Fibroblast of the aortic adventitia (primary cell): ENCODE measurements at places on chromosomes 1 and 21.
A peak's percentile ranks its signal among the peaks of the same experiment; 100 is the strongest.

DNA sequence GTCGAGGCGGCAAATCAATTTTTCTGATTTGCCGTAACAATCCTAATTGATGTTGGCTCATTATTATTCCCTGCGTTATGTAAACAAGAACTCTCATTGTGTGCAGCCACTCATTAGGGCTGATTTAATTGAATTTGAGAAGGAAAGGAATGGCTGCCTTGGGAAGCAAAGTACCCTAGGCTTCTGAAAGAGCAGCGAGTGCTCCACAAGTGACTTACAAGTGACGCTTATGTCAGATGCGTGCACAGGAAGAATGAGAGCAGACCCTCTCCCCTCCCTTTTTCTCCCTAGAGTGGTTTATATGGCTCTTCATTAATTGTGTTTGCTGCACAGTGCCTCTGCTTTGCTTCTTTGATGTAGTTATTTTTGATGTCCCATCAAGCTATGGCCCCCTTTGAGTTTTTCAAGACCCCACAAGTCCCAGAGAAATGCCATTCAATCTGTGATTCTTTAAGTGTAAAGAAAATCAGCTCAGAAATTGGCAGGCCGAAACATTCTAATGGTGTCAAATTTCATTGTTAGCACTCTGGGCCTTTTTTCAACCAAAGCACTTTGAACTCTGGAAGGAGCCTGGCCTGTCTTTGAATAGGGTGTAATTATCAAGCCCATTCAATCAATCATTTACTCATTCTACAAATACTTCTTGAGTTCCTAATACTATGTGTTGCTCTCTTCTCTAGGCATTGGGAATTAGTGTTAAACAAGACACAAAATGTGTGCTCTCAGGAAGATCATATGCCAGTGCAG lies 86.8 kb upstream of the VAV3 start:
- DNase-seq: no peak

DNA sequence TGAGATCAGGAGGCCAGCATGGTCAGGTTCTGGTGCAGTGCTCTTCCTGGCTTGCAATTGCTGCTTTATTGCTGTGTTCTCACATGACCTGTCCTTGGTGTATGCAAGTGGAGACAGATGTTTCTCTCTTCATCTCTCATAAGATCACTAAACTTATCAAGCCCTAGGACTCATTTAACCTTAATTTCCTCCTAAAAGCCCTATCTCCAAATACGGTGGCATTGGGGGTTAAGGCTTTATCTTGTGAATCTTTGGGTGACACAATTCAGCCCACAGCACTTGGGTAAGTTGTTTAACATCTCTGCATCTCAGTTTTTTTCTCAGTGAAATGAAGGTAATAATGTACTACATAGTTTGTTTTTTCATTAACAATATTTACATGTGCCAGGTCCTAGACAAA lies 152.4 kb downstream of the RWDD3 start:
- no peak for DNase-seq

GRCh38 chr1:218330043-218330623 lies 15.0 kb upstream of the TGFB2 start:
- DNase-seq: peak; percentile 79

GRCh38 chr1:83998498-83999315 lies at the start of gene TTLL7:
TSS of gene TTLL7 (minus strand) at chr1:83999132. CDS start at chr1:83952211, 46,921 bp downstream.
- DNase-seq: peak; percentile 41

- peak; percentile 50 for DNase-seq
These were observed 16.3 kb upstream of the ATP5PO start for GRCh38 chr21:33931799-33932390.

- no peak for DNase-seq
These were observed 286.3 kb upstream of the LYPLAL1 start for GRCh38 chr1:218887141-218887925.

DNA sequence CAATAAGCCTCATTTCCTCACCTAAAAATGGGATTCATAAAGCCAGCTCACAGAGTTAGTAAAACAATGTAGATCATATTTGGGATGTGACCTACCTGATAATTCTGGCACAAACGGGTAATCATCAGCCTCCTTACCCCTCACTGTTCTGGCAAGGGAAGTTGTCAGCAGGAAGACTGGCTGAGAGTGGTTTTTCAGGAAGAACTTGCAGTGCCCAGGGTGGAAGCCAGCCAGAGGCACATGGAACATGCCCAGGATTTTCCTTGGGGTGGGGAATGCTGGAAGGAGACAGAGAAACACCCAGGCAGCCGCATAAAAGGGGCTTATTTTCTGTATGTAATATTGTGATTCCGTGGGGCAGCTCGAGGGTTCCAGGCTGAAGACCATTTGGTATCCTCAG lies 7.7 kb upstream of the SLC5A9 start:
- no peak for DNase-seq

DNA sequence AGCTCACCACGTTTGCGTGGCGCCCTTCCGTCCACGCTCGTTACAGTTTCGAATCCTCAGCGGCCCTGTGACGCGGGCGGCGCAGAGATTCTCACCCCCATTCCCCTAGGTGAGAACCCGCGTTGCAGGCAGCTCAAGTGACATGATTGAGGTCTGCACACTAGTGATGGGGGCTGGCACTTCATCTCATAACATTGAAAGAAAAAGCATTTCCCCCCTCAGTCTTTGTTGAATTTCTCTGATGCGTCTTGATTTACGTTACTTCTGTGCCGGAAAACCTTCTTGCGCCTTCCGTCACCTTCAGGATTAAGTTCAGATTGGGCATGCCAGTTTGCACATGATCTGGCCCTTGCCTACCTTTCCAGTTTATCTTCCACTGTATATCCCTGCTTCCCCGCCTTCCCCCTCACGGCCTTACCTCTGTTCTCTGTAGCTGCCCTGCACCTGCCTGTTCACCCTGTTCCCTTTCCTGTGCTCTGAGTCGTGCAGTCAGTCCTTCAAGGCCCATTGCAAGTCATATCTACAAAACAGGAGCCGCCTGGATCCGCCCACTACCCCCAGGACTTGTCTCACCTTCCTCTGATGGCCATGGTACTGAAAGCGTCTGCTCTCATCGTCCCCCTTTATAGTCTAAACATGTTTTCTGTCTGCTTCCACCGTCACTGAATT lies 1.1 kb downstream of the CTPS1 start:
- DNase-seq: peak; percentile 16

DNA sequence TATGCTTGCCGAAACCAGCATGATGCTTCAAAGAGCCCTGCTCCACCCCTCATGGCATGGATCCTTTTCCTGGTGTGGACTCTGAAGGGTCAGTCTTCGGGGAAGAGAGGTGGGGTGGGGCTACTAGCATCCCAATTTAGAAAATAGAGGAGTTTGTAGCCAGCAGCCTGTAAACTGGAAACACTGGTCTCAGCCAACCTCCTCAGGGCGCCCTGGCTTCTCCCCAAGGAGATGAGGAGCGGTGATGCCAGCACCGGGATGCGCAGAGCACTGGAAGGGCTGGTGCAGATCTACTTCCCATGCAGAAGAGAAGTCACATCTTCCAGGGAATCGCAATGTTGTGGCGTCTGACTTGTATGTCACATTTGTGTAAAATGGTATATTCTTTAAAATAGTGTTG lies 6.4 kb upstream of the IKBKE start:
- DNase-seq: no peak

DNA sequence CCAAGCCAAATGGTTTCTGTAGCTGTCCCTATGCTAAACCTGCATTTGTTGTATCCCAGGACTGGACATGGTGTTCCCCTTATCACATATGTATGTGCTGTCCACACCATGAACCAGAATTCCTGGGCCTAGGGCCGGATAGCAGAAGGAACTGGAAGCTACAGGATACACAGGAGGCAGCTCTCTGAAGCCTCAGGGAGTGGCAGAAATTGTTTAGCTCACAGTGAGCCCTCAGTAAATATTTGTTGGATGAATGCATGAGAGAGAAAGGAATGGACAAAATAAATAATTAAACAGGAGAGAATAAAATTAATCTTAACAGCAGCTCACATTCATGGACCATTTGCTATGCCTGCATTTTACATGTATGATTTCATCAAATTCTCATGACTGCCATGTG lies 2.1 kb downstream of the NIPAL3 start:
- no peak for DNase-seq

- no peak for DNase-seq
These were observed 2208.6 kb downstream of the MRPL39 start for GRCh38 chr21:23398726-23399125.

- no peak for DNase-seq
These were observed 635.9 kb downstream of the MATN1 start for GRCh38 chr1:30087465-30087864.

DNA sequence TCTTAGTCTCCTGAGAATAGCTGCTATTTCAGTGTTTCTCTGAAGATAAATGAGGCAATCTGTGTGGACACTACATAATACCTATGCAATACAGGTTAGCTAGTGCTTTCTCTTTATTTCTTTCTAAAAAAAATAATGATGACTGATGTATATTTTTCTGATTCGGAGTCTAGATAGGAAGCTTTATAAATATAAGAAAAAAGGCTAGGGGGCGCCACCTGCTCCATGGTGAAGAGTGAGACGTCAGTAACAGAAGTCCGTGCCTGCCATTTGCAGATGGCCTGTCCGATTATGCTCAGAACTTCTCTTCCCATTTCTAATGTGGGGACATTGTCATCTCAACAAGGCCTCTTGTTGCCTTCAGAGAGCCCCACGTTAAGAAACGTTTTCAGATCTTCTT lies 26.4 kb downstream of the QSOX1 start:
- peak; percentile 20 for DNase-seq

- DNase-seq: no peak
These were observed 31.9 kb downstream of the NFYC start for GRCh38 chr1:40723196-40723955.

DNA sequence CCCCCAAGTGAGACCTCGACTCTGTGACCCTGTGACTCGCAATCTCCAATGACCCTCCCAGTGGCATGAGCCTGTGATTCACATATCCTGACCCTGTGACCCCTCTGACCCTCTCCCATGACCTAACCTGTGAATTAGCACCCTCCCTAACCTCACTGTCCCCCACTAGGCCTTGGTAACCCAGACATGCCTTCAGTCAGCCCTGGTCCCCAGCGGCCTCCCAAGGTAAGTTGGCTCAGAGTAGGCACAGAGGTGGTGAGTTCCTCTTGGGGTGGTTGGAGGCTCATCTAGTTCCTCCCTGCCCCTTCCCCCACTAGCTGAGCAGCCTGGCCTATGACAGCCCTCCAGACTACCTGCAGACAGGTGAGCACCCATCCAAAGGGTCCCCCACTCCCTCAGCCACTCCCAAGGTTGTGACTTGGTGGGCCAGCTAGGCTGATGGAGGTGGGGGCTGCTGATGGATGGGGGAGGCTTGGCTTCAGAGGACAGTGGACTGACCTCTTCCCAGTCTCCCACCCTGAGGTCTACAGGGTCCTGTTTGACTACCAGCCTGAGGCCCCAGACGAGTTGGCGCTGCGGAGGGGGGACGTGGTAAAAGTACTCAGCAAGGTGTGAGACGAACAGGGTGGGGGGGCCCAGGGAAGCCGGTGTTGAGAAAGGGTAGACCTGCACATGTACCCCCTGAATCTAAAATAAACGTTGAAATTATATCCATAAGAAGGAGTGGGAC lies 1.6 kb downstream of the SH3D21 start:
- no peak for DNase-seq

DNA sequence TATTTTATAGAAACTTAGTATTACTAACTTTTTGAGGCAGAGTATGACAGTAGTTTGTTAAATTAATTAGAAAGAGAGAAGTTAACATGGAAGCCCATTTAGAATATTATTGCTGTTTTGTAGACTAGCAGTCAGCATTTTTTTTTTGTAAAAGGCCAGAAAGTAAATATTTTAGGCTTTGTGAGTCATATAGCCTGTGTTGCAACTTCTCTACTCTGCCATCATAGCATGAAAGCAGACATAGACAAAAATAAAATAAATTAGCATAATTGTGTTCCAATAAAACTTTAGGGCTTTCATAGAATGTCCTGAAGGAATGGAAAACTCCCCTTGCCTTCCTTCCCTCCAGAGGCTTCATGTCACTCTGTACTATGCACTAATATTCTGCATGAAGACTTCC lies 12.3 kb upstream of the RGS4 start:
- peak; percentile 73 for DNase-seq

- peak; percentile 28 for DNase-seq
These were observed 25.4 kb downstream of the SLC19A2 start for GRCh38 chr1:169460191-169460833.

GRCh38 chr1:16981269-16981849 lies 939 bp upstream of the MFAP2 start:
- peak; percentile 83 for DNase-seq

DNA sequence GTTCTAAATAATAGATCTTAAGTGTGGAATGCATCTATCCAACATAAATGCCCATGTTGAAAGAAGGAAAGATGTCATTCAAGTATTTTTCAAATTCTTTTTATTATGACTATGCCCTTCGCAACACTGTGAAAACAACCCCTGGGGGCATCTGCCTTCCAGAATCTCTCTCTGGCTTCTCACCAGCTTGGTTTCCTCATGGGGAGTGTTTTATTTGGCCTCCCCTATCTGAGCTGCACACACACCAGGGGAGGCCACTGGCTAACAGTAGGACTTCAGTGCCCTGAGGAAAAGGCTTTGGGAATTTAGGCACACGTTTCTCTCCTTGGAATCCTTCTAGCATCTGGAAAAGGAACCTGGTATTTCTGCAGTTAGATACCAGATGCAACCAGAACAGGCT lies 130.6 kb downstream of the EDEM3 start:
- peak; percentile 15 for DNase-seq

- no peak for DNase-seq
These were observed 7.8 kb upstream of the ACTRT2 start for GRCh38 chr1:3013371-3014049.

- no peak for DNase-seq
These were observed 1332.4 kb upstream of the ADGRL2 start for GRCh38 chr1:80468356-80468755.

GRCh38 chr1:214331827-214332423 lies 51.0 kb downstream of the SMYD2 start:
- DNase-seq: peak; percentile 40

DNA sequence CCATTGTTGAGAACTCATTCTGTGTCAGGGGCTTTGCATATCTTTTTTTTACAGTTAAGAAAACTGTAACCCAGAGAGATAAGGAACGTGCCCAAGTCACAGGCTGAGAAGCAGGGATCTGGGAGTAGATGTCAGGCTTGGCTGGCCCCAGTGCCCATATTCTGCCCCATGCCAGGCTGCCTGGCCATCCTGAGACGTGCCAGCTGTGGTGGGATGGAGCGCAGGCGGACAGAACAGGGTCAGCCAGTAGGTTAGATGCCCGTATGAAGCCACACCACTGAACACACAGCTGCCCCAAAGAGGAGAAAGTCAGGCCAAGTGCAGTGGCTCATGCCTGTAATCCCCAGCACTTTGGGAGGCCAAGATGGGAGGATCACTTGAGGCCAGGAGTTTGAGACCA lies 55.9 kb downstream of the SLC66A1 start:
- no peak for DNase-seq
